CD4-positive, alpha-beta T cell treated with Interleukin-6 at 100 ng/mL for 8 hours (primary cell): ENCODE measurements at places on chromosomes 16 and 17.

- DNase-seq = no peak
These were observed 18.0 kb downstream of the TLE7 start for GRCh38 chr16:71423865-71424264.

GRCh38 chr17:66663041-66663606, 171.8 kb upstream of the CACNG5 start:
- no peak for DNase-seq

- peak; percentile 70 for DNase-seq
These were observed 773 bp downstream of the PHLPP2 start for GRCh38 chr16:71723537-71724319.

GRCh38 chr17:33973491-33973890, 281.6 kb upstream of the CCL2 start:
- no peak for DNase-seq

- DNase-seq = no peak
These were observed 5.2 kb downstream of the EPN2 start for GRCh38 chr17:19242323-19242722.

DNA sequence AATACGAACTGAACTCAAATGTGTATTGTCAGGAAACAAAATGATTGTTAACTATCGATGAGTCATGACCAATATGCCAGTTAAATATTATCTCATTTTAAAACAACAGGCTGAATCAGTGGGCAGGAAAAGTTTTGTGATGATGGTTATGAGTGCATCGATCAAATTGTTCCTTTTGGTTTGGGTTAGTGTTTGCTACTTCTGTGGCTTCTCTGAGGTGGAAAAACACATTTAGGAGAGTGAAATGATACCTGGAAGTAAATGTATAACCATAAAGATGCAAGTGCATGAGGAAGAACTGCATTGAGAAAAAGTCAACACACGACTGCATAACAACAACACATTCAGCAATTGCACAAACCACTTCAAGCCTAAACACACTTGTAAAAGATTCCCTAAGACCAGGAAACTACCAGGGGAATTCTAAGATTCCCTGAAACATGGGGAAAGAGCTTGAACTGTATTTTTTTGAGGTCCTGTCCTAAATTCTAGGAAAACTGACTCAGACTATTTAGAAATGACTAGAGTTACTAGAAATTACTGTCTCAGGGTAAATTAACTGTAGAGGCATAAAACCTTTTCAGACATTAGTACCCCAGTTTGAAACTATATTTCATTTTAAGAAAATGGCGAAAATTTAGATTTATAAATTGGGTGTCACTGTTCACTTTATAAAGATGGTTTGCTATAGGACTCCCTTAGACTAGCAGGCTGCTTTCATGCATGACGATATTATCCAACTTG, 44.8 kb downstream of the CDYL2 start:
- no peak for DNase-seq

DNA sequence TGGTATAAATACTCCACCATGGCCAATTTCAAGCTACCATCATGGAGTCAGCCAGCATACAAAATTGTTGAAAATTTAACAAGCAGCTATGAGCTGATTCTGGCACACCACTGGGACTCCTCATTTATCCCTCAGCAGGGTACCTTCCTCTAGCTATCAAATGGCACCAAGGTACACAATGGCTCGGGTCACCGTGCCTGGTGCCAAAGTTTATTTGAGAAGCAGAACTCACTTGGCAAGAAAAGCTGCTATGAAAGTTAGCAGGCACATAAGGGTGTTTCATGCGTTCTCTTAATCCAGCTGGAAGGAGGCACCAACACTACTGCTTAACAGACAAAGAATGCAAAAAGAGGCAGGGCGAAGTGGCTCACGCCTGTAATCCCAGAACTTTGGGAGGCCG, 51.6 kb downstream of the IKZF3 start:
- no peak for DNase-seq

- no peak for DNase-seq
These were observed 370.9 kb upstream of the RBFOX1 start for GRCh38 chr16:6961704-6962103.

- no peak for DNase-seq
These were observed 14.3 kb upstream of the HNF1B start for GRCh38 chr17:37759014-37759637.

DNA sequence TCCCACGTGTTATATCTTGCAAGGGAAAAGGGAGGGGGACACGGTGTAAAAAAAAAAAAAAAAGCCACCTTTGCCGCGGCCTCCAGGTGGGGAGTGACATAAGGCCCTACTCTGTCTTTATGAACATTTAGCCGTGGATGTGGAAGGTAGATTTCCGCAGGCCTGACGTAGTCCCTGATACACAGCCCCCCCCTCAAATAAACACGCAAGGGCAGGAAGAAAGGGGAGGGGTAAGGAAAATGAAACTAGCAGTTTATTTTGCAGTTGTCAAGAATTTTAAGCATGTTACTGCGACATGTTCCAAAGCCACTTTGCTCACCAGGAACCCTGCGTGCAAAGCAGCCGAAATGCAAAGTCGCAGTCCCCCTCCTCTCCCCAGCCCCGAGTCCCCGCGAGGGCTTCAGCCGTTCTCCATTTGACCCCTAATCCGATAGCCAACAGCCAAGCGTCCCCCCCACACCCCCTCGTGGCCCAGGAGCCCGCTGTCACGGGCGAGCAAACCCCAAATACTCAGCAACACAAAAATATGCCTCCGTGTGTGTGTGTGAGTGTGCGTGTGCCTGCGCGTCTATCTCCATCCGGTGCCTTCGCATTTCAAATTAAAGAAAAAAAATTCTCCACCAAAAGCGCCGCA, 1.2 kb downstream of the CBX4 start:
- peak; percentile 43 for DNase-seq

DNA sequence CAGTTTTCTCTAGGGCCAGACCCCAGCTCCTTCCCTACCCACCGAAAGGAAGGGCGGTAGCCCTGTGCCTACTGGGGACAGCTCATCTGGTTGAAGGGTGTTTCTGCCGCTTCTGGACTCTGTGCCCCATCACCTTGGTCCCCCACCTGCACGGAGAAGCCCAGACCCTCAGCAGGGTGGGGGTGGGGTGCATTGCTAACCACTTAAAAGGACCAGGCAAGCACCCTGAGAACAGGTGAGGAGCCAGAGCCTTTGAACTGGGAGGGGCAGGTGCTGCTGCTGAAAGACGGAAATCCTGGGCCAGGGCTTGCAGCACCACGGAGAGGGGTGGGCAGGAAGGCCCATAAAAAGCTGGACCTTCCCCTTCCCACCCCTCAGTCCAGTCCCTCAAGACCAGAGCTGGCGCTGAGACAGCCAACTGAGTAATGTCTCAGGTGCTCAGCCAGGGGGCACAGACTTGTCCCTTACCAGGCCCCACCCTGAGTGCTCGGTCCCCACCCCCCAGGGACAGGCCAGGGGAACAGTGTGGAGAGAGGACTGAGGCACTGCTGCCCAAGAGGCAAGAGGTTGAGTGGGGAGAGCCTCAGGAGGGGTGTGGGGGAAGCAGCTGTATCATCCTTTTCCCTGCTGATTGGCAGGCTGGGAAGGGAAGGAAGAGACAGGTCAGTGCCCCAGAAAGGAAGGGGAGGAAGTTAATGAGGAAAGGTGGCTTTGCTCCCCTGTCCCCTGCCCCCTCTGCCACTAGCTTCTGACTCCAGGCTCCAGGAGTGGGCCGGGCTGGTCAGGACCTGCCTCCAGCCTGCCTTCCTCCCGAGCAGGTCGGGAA, 10.9 kb upstream of the SP2 start:
- peak; percentile 28 for DNase-seq

DNA sequence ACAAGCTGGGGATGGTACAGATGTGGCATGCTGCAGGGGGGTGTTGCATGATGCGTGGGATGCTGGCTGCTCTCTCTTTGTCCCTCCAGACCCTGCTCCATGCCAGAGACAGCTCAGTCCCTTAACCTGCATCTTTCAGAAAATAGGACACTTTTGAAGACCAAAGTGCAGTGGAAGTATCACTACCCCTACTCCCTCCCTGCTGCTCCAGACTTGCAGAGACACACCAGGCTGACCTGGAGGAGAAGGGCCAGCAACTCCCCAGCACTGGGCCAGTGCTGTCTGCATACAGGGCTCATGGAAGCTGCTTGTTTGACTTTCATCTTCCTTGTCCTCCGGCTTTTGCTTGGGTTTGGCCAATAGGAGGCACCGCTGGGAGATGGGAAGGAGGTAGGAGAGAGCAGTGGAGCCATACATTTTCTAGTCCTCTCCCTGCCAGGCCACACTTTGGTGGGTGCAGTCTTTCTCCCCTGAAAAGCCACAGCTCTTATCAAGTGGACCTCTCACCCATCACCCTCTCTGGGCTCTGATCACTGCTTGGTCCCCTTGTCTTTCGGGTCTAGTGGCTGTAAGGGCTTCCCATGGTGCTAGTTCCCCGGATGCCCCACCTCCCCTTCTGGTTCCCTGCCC, 46.1 kb upstream of the NKD1 start:
- DNase-seq = no peak

GRCh38 chr17:72206376-72206775, 85.6 kb downstream of the SOX9 start:
- DNase-seq = no peak

- no peak for DNase-seq
These were observed 30.4 kb downstream of the TMEM100 start for GRCh38 chr17:55692276-55692675.

- no peak for DNase-seq
These were observed 11.1 kb upstream of the CHRNE start for GRCh38 chr17:4913994-4914393.

GRCh38 chr17:75036643-75037268, 10.0 kb downstream of the ATP5PD start:
- peak; percentile 95 for DNase-seq

- no peak for DNase-seq
These were observed 13.5 kb downstream of the TRIM37 start for GRCh38 chr17:59093145-59093701.

DNA sequence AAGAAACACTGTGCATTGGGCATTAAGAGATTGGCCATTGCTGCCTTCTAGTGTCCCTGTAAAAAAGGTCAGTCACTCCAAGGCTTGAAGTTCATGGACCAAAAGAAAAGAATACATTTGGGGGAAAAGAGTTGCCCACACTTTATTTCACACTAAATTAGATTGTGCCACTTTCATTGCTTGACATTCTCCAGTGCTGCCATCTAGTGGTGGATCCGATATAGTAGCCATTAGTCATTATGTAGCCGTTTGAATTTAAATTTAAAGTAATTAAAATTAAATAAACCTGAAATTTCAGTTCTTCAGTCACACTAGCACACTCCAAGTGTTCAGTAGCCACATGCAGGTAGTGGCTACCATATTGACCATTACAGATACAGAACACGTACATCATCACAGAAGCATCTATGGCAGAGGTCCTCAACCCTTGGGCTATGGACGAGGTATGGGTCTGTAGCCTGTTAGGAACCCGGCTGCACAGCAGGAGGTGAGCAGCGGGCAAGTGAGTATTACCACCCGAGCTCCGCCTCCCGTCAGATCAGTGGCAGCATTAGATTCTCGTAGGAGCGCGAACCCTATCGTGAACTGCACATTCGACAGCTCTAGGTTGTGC, 21.9 kb upstream of the CDH5 start:
- peak; percentile 33 for DNase-seq

DNA sequence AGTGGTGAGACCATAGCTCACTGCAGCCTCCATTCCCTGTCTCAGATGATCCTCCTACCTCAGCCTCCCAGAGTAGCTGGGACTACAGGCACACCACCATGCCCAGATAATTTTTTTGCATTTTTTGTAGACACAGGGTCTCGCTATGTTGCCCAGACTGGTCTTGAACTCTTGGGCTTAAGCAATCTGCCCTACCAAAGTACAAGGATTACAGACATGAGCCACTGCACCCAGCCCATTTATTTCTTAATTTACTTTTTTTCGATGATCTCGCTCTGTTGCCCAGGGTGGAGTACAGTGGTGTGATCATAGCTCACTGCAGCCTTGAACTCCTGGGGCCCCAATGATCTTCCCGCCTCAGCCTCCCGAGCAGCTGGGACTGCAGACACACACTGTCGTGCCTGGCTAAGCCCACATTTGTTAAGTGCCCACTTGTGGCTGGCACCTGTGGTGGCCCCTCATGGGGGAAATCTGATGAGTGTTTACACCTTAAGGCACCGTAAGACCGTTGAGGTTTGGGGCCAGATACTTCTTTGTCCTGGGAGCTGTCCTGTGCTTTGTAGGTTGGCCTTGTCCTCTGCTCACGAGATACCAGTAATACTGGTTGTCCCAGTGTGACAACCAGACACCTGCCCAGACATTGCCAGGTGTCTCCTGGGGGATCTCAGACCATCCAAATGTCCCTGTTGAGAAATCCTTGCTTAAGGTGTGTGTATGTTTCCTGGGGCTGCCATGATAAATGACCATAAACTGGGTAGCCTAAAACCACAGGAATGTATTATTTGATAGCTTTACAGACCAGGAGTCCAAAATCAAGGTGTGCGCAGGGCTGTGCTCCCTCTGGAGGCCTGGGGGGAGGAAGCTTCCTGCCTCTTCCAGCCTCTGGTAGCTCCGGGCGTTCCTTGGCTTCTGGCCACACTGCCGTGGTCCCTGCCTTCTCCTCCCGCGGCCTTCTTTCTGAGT, 141.4 kb upstream of the GSE1 start:
- no peak for DNase-seq

GRCh38 chr17:12348476-12348875, 317.2 kb upstream of the MYOCD start:
- DNase-seq = no peak

GRCh38 chr16:49462989-49463371, 89.4 kb downstream of the C16orf78 start:
- DNase-seq = no peak

DNA sequence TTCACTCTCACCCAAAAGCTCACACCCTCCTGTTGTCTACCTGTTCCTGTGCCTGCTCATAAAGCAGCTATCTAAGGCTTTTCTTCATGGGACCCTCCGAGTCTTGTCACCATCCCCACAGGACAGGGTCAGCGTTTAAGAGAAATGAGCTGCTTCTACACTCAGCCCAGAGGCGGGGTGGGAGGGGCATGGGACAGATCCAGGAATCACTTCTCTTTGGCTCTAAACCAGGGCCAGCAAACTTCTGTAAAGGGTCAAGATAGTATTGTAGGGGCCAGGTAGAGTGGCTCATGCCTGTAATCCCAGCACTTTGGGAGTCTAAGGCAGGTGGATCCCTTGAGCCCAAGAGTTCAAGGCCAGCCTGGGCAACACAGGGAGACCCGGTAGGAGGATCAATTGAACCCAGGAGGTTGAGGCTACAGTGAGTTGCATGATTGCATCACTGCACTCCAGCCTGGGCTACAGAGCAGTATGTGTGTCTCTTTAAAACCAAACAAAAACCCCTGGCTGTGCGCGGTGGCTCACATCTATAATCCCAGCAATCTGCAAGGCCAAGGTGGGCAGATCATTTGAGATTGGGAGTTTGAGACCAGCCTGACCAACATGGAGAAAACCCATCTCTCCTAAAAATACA, 23.2 kb upstream of the KLHL11 start:
- no peak for DNase-seq

GRCh38 chr16:75206749-75207451, at the start of gene CTRB2:
Gene CTRB2, minus strand, starts transcription at chr16:75207161. Its CDS starts 20 bp downstream, at chr16:75207141.
- no peak for DNase-seq

- no peak for DNase-seq
These were observed 19.2 kb downstream of the LITAFD start for GRCh38 chr16:8901320-8901861.
